Activated naive CD8-positive, alpha-beta T cell treated with anti-CD3 and anti-CD28 coated beads, Interleukin-2, amount 10 ng/mL, durations not matched to agents 7 days and 5 days (primary cell): ENCODE measurements at places on chromosomes 7 and 10. TPM values are rescaled to one million over a fixed set of nuclear protein-coding genes. Genes with fewer than 3 reads are reported as not detected.

- no peak for DNase-seq
Measured at GRCh38 chr7:46291601-46292150, 370.6 kb upstream of the IGFBP3 start.

DNA sequence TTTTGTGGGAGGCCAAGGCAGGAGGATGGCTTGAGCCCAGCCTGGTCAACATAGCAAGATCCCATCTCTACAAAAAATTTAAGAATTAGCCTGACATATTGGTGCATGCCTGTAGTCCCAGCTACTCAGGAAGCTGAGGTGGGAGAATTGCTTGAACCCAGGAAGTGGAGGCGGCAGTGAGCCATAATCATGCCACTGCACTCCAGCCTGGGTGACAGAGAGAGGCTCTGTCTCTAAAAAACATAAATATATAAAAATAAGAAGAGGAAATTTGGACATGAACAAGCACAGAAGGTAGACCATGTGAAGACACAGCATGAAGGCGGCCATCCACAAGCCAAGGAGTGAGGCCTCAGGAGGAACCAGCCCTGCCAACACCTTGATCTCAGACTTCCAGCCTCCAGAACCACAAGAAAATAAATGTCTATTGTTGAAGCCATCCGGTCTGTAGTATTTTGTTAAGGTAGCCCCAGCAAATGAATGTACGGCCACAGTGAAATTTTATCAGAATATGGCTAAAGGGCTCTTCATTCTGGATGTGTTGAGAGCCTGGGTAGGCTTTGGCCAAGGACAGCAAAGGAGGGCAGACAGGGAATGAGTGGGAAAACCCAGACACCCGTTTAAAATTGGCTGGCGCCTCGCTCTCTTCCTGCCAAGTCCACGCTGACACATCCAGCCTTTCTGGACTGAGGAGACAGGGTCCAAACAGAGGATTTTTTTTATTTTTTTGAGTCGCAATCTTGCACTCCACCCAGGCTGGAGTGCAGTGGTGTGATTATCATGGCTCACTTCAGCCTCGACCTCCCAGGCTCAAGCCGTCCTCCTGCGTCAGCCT, 12.9 kb upstream of the GRID2IP start:
- no peak for DNase-seq

DNA sequence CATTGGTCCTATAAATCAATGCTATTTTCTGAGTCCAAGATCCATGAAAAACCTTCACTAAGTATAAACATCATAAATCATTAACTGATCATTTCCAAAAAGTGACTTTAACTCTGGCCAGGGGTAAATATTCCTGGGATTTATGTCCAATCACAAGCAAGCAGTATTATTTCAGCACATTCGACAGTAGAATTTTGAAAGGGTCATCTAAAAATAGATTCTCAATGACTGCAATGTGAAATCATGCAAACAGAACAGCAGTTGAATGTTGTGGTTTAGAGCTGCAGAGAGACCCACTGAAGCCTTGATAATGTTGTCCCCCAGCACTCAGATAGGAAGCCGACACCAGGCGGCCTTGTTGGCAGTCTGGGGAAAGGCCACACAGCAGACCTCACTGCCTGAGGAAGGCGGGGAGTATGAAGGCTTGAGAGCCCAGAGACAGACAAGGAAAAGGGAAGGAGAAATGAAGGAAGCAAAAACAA, 38.1 kb downstream of the FAM107B start:
- DNase-seq, result no peak

PAXIP1 gene
- 29.0 TPM for total RNA-seq

- DNase-seq, result no peak
Measured at GRCh38 chr10:4120096-4120853, 335.3 kb upstream of the KLF6 start.

PRF1 gene
- 165 TPM for total RNA-seq

DNA sequence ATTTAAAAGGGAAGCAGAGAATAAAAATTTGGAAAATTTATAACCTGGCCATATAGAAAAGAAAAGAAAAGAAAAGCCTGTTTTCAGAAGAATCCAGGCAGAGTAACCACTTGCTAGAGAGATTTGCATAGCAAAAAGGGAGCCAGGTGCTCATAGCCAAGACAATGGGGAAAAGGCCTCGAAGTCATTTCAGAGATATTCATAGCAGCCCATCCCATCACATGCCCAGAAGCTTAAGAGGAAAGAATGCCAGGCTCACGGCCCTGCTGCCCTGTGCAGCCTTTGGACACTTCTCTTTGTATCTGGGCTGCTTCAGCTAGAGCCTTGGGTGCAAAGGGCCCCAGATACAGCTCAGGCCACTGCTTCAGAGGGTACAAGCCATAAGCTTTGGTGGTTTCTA, 159.8 kb downstream of the CCDC7 start:
- DNase-seq, result no peak

PRSS1 gene
- total RNA-seq, result not detected

RSPH10B2 gene
- 1.0 TPM for total RNA-seq

DNA sequence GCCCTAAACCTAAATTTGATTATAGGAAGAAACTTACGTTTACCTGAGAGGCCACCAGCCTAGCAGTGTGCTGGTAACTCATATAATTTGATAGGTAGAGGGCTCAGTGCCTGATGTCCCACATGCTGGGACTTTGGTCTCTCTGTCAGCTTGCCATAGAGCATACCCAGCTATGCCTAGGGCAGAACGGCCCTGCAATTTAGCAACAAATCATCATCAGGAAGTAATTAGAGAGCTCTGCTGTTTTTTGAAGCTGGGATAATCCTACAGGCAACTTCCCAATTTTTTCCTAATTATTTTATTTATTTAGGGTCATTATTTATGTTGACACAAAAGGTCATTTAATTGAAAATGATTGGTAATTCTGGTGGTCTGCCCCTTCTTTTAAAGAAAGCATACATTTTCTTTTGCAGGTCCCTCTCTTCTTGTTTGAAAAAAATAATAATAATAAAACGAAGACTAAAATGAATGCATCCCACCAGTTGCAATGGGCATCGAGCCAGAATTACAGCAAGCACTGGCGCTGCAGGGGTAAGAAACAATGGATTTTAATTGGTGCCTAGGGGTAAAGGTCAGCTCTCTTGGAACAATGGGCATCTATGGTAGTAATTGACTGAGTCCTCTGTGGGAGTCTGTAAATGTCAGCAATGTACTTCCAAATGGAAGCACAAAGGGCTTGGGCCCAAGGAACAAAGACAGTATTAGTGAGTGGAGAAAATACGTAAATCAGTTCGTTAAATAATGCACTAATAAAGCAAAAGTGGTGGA, 348.0 kb downstream of the SORCS1 start:
- no peak for DNase-seq

DNA sequence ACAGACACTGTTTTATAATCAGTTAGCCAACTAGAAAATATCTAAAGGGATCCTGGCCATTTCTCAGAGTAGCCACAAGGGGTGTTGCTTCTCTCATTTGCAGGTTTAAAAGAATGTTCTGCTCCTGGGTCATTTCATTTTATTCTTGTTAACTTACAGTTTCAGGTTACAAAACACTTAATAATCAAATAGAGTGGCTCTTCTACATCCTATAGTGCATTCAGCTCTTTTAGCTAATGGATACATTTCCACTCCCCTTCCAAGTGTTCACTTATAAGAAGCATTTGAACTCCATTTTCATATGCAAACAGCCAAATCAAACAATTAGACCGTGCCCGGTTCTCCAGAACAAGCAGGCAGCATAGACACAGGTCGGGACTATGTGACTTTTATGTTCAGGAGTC, 117.5 kb downstream of the TRIL start:
- no peak for DNase-seq

MBL2 gene
- not detected for total RNA-seq

PLAC9 gene
- not detected for total RNA-seq

GRCh38 chr10:35552650-35553342, 52.3 kb upstream of the GJD4 start:
- no peak for DNase-seq

- no peak for DNase-seq
Measured at GRCh38 chr7:123773481-123773880, 24.7 kb upstream of the WASL start.

GRCh38 chr7:122438006-122438405, 133.5 kb upstream of the FEZF1 start:
- DNase-seq, result no peak

PSD gene
- 3.6 TPM for total RNA-seq

DNA sequence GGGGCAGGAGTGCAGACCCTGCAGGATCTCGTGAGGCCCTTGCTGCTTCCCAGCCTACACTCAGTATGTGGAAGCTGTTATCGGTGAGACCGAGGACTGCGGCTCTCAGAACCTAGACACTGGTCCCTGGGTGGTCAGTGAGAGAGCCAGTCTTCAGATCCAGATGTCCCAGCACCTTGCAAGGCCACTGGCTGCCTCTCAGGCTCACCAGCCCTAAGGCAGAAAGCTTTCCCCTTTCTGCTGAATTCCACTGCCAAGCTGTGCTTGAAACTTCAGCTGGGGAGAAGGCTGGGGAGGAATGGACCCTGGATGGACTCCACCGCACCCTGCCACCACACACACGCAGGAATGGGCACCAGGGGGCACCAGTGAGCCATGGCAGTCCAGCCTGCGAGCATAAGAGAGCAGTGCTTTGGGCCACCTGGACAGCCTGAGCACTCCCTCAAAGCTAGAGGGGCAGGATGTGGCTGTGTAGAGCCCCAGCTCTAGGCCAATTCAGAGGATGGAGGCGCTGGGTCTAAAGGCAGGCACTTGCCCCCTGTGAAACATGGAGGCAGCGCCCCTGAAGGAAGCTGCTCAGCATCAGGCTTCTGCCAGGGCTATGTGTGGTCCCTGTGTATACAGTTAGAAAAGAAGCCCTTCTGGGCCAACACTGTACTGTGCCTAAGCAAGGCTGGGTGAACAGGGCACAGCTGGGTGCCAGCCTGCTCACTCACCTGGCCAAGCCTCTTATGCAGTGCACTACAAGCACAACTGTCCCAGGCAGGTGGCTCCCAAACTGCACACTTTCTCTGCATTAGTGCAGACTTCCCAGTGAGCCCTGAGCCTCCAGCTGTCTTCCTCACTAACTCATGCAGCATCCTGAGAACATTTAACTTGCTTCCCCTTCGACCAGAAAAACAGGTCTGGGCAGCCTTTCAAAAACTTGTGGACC, 21.6 kb downstream of the TMEM72 start:
- peak; percentile 92 for DNase-seq

TFEC gene
- 1.3 TPM for total RNA-seq

HGF gene
- not detected for total RNA-seq

IL6 gene
- total RNA-seq, result 0.64 TPM
